G401 (cell line): ENCODE measurements at places on chromosomes 3 and 15.

- peak; percentile 21 for DNase-seq
Observed at GRCh38 chr3:192515664-192516045, 211.7 kb downstream of the FGF12 start.

GRCh38 chr15:74242441-74243185 is 6.5 kb downstream of the CCDC33 start:
- no peak for DNase-seq

GRCh38 chr15:67917037-67917436 is 77.2 kb upstream of the RNU6-1 start:
- peak; percentile 83 for DNase-seq

- no peak for DNase-seq
Observed at GRCh38 chr3:120462409-120462959, 11.7 kb upstream of the FSTL1 start.

DNA sequence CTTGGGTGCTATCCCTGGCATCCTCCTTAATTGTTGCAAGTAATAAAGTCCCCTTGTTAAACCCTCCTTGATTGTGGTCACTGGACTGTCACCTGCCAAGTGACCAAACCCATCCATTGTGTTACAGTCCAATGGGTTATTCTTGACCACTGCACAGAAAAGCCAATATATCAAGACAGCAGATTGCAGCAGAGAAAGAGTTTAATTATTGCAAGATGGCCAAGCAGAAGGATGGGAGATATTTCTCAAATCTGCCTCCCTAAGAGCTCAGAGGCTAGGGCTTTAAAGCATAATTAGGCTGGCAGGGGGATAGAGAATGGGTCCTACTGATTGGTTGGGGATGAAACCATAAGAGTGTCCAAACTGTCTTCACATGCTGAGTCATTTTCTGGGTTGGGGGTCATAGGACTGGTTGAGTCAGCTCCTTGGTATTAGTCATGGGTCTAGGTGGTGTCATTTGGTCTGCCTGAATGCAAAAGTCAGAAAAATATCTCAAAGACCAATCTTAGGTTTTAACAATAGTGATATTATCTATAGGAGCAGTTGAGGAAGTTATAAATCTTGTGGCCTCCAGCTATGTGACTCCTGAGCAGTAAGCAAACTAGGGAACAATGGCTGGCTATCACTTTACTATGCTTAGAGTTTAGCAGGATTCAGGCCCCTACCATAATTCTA is 19.1 kb upstream of the XYLB start:
- no peak for DNase-seq

DNA sequence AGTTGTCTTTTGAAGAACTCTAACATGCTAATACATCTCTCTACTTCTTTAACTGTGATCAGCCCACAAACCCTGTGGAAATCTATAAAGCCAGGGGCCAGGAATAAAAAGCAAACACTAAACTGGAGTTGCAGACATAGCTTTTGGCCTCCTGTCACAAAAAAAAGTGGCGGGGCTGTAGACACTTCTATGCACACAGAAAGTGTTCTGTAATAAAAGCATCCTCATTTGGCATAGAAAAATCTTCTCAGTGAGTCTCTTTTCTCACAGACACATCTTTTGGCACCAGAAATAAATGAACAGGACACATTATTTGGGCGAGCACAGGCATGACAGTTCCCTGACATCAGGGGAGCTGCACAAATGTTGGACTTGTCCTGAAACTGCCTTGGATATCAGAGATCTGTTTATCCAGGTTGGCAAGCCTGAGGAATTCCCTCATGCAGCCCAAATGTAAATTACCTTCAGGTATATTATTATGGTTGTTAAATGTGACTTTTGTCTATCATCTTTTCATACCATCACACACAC is 355.4 kb downstream of the FGF12 start:
- DNase-seq = peak; percentile 92

DNA sequence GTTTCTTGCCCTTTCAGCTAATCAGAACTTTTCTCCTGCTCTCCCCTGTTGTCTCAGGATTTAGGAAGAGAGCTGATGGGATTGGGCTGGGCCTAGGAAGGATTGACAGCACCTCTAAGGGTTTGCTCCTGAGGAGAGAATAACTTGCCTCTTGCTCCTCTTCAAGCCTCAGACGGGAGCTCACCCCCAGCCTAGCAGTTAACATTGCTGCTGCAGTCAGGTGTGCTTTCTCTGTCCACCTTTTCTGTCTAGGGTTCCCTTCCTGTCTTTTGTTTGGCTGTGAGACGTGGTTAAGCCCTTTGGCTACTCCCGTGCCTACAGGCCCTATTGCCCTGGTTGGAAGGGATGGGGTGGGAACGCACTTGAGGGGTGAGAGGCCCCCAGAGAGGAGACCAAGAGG is 20.1 kb downstream of the TMEM108 start:
- no peak for DNase-seq

DNA sequence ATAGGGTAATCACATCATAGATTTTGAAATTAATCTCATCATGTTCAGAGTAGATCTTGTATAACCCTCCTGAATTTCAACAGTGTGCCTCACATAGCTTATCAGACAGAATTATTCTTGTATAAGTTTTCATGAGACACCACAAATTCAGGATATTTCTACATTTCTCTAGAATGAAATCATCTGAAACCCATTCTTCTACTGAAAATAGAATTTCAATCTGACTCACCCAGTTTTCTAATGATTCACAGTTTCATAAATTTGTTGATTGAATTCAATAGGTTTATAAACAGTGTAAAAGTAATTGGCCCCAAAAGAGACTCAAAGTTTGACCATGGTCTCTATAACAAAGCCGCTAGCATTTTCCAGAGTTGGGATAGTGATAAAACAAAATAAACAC is 1082.6 kb upstream of the EPHA6 start:
- no peak for DNase-seq

DNA sequence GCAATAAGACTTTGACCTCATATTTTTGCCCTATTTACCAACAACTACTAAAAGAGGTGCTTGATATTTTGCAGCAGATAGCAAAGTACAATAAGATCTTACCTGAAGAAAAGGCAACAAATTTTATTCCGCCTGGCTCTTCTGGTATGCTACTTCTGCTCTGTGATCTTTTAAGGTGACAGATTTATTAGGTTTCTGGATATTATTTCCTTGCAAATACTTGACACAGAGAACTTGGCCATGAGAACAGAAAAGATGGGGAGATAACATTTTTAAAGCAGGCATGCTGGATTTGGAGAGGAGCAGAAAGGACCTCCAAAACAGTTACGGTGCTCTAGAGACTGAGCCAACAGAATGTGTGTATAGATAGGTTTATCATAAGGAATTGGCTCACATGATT is 86.7 kb upstream of the RNF7 start:
- DNase-seq = no peak

GRCh38 chr15:37929238-37929637 is 5.2 kb upstream of the TMCO5A start:
- no peak for DNase-seq

GRCh38 chr3:64187065-64187959 is 38.0 kb downstream of the PRICKLE2 start:
- no peak for DNase-seq

DNA sequence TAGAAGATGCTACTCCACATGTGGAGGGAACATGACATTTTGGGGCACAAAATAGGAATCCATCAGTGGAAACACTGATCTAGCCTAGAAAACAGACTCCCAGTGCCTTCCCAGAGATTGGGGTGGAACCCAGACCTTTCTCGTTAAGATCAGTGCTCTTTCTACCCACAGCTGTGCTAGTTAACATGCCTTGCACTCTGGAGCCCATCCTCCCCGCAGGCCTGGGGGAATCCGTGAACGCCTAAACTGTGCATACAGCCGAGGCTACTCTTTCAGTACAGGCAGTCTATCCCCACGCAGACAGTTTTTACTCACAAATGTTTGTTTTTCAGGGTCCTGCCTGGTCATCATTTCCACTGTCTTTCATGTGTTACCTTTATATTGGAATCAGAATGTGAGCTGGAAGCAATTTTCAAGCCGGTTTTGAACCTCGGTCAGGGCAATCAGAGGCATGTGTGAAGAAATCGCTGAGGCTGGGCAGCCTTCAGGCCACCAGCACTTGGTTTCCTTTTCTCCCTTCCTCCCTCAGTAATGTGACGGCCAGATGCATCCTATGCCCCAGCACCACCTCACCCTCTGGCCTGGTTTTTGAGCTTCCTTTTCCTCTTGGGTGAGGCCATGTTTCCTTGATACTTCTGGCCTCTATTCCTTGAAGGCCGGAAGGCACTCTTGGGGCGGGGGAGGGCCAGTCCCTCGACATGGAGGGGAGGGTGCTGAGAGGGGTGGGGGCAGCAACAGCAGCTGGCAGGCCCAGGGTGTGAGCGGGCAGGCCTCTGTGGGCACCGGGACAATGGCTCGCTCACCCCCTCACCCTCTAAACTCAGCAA is 123.6 kb upstream of the GALNT15 start:
- DNase-seq = no peak

- peak; percentile 86 for DNase-seq
Observed at GRCh38 chr15:68252925-68253534, 23.5 kb upstream of the CLN6 start.

- DNase-seq = peak; percentile 72
Observed at GRCh38 chr15:78909791-78910228, 35.0 kb downstream of the CTSH start.

DNA sequence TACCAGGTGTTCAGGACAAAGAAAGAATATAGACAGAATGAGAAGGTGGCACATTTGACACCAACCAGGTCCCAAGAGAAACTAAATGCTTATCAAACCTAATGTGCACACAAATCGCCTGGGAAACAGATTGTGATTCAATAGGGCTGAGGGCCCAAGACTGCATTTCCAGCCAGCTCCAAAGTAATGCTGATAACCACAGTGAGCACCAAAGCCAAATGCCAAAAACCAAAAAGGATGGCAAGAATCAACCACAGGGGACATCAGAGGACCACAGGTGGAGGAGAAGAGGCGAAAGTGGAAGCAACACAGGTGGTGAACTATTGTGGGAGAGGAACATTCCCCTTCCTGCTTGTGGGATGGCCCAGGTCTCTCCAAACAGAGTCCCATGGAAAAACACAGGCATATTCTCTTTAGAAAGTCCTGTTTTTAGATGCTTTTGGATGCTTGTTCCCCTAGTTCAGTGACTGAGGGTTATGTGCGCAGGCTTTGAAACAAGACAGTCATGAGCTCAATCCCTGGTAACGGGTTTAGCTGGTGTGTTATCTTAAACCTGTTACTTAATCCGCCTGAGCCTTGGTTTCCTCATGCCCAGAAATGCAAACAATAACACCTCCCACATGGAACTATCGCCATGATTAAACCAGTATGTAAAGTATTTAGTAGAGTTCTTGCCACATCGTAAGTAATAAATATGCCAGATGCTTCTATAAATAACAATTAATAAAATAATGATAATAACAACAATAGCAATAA is 241.7 kb downstream of the ATP8B4 start:
- no peak for DNase-seq

DNA sequence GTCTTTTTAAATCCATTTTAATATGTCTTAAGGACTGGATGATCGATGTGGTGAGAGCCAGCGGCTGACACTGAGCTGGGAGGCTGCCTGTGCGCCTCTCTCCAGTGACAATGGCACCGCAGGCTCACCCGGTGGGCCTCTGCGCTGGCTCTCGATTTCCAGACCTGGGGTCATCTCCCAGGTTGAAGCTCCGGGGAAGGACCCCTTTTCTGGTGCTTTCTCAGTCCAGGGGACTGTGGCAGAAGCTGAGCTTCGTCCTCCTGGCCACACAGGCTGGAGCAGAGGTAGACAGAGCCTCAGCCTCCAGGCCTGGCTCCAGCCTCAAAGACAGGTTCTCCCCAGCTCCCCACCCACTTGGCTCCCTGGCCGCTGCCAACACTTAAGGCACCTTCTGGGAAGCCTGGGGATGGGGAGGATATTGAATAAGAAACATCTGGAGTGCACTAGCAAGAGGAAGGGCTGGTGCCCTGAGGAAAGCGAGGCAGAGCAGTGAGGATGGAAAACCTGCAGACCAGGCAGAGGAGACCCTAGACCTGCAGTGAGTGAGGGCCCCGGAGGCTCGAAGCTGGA is 154.2 kb upstream of the SMAD3 start:
- DNase-seq = no peak

GRCh38 chr3:40382617-40382979 is 4.4 kb upstream of the ENTPD3 start:
- DNase-seq = no peak

DNA sequence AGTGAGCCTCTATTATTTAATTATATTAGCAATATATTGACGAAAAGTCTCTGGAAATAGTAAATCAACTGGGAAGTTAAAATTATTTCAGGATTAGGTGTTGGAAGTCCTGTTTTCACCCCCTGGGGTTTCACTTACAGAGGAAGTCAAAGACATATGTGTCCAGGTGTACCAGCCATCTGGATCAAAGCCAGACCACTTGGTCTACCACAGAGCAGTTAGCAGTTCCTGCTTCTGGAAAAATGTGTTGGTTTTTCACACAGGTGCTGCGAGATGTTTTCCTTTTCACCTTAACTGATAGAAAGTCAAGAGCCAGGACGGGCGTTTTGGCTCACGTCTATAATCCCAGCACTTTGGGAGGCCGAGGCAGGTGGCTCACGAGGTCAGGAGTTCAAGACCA is 13.1 kb downstream of the MME start:
- DNase-seq = no peak

- no peak for DNase-seq
Observed at GRCh38 chr3:101148001-101148400, 154.8 kb upstream of the ABI3BP start.

GRCh38 chr3:171346582-171347300 is 113.5 kb downstream of the TNIK start:
- no peak for DNase-seq

DNA sequence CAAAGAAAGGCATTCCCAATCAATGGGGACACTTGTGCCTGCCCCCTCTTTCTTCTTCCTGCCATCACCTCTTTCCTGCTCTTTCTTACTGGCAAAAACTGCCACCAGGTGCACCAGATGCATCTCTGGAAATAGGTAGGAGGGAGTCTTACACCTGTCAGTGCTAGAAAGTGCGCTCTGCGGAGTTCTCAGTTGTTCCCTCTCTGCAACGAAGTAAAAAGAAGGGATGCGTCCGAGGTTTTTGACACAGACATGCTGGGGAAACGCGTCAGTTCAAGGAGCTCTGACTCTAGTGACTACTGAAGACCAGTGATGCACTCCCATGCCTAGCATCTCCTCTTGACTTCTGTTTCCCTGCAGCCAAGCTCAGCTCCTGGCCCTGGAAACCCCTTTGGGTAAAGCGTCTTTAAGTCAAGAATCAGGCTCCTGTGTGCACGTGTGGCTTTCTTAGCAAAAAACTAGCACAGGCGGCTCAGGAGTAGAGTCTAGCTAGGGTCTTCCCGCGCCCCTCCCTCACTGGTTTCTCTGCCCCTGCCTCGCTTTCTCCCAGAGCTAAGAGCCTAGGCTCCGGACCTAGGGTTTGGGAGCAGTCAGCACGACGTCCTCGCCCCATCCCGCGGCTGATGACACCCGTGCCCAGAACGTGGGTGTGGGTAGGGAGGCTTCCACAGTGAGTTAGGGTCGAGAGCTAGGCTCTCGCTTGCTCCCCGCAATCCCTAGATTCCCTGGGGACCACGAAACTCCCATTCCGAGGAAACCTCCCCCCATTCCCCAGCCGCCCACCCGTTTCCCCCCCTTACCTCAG is 564 bp upstream of the GRM7 start:
- DNase-seq = no peak

GRCh38 chr3:197889204-197889930 is 60.6 kb upstream of the RPL35A start:
- DNase-seq = no peak

GRCh38 chr15:46872286-46872980 is 844.9 kb upstream of the SEMA6D start:
- DNase-seq = no peak

GRCh38 chr3:83926291-83926690 is 1032.5 kb upstream of the CADM2 start:
- DNase-seq = no peak
